Calu3 (cell line): ENCODE measurements at places on chromosomes 6 and 20. TPM values are rescaled to one million over a fixed set of nuclear protein-coding genes. Genes with fewer than 3 reads are reported as not detected.

DNA sequence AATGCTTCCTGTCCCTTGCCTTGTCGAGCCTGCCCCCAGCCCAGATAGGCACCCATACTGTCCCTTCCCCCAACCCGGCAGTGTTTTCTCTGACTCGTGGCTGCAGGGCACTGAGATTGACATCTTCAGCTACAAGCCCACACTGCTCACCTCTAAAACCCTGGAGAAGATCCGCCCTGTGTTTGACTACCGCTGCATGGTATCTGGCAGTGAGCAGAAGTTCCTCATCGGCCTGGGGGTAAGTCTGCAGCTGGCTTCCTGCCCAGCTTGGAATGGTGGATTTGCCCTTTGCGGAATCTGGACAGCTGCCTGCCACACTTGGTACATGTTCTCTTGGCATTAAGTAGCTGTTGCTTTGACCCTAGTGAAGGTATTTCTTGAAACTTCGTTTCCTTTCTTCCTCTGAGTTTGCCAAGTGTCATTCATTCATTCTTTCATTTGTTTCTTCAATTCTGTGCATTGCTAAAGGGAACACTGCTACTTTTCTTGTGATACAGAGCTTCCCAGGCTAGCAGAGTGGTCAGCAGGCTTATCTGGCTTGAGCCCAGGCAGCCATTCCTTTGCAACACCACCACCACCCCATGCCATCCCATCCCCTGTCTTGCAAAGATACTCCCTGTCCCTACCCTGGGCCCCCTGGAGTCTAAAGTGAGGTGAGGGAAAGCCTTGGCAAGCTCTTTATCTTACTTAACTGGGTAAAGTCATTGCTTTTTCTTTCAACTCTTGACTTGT, 26.2 kb downstream of the CCDC167 start:
- no peak for DNase-seq

DNA sequence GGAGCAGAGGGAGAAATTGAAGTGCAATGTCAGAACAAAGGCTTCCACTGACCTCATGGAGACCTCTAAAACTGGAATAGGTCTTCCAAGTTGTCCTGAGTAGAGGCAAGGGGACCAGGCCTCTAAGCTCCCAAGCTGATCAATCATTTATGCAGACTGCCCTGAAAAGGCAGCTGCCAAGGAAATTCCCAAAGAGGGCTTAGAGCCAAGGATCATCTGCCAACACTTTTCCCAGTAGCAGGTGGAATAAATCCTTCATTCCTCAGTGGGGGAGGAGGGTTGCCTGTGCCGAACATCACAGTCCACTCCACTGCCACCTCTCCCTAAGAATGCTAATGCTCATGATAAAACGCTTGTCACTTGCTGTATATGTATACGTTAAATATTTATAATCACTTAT, 29.3 kb upstream of the RALY start:
- DNase-seq: no peak

DNA sequence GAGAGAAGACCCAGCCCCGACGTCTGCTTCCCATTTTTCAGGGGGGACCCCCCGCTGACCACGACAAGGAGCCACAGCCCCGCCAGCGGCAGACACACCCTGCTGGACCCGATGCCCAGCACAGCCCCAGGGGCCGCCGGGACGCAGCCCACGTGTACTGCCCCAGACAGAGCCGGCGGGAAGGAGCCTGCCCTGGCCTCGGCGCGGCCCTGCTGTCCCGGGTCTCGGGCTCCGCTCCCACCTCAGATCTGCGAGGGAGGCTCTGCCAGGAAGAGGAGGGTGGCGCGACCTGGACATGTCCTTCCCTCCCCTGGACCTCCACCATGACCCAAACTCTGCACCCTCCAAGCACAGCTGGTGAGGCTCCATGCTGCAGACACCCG, 54.7 kb downstream of the KCNQ2 start:
- no peak for DNase-seq

DNA sequence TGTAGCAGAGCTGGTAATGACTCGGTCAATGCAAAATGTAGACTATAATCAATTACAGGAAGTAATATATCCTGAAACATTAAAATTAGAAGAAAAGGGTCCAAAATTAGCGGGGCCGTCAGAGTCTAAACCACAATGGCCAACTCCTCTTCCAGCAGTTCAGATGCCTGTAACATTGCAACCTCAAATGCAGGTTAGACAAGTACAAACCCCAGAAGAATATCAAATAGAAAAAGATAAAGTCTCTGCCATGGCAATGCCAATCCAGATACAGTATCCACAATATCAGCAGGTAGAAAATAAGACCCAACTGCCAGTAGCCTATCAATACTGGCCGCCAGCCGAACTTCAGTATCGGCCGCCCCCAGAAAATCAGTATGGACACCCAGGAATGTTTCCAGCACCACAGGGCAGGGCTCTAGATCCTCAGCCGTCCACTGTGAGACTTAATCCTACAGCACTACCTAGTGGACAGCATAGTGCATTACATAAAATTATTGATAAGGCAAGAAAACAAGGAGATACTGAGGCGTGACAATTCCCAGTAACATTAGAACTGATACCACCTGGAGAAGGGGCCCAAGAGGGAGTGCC, 158.4 kb downstream of the GPX5 start:
- DNase-seq: peak; percentile 48

- DNase-seq: no peak
Measured at GRCh38 chr20:18973529-18974173, 160.1 kb downstream of the SCP2D1 start.

DNA sequence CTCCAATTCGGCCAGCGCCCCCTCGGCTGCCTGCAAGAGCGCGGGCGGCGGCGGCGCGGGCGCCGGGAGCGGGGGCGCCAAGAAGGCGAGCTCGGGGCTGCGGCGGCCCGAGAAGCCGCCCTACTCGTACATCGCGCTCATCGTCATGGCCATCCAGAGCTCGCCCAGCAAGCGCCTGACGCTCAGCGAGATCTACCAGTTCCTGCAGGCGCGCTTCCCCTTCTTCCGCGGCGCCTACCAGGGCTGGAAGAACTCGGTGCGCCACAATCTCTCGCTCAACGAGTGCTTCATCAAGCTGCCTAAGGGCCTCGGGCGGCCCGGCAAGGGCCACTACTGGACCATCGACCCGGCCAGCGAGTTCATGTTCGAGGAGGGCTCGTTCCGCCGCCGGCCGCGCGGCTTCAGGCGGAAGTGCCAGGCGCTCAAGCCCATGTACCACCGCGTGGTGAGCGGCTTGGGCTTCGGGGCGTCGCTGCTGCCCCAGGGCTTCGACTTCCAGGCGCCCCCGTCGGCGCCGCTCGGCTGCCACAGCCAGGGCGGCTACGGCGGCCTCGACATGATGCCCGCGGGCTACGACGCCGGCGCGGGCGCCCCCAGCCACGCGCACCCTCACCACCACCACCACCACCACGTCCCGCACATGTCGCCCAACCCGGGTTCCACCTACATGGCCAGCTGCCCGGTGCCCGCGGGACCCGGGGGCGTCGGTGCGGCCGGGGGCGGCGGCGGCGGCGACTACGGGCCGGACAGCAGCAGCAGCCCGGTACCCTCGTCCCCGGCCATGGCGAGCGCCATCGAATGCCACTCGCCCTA, 963 bp downstream of the FOXF2 start:
- no peak for DNase-seq

DNA sequence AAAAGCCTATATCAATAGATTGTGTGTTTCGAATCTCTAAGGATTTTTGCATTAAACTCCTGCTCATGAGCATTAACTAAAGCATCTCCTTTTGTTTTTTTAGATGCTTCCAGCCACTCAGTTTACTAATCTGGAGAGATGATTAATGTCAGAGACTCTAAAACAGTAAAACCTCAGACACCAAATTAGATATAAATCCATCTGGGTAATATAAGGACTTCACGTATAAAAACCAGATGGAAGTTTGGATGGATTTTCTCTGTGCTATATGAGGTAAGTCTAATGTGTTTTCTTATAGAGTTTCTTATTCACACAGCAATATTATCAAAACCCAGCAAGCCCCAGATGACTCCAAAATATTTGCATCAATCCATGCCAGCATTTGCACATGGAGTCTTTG, 137.2 kb downstream of the SYNE1 start:
- DNase-seq: no peak

GRCh38 chr20:43525021-43525420, 17.5 kb downstream of the L3MBTL1 start:
- DNase-seq: no peak

- DNase-seq: no peak
Measured at GRCh38 chr6:4649728-4650127, 126.5 kb upstream of the CDYL start.

- DNase-seq: peak; percentile 35
Measured at GRCh38 chr6:69936674-69937363, 70.5 kb downstream of the COL19A1 start.

DNA sequence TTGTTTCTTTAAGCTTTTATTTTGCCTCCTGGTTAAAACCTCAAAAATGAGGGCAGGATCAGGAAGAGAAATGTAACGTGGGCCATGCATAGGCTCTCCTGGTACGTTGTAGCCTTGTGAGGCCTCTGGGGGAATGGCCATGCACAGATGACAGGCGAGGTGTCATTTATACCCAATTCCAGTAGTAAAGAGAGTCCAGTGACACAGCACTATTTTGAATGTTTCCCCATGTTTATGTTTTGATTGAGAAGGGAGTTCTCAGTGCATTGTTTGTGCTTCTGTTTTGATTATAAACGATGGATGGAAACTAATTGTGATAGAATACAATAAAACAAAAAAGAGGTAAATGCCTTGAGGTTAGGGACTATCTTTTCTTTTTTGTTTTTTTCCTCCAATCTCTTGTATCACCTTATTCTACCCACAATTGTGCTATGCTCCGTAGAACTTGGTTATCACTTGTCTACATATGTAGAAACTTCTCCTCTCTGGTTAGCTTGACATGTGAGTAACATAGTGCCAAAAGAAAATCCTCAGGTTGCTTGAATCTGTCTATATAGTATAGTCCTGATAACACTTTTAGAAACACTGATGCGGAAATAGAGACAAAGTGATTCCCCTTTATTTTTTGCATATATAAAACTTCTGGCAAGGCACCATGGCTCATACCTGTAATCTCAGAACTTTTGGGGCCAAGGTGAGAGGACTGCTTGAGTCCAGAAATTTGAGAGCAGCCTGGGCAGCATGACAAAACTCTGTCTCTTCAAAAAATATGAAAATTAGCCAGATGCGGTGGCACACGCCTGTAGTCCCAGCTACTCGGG, 6.9 kb upstream of the SMIM28 start:
- DNase-seq: no peak

- no peak for DNase-seq
Measured at GRCh38 chr20:10402938-10403608, 30.9 kb downstream of the MKKS start.

DNA sequence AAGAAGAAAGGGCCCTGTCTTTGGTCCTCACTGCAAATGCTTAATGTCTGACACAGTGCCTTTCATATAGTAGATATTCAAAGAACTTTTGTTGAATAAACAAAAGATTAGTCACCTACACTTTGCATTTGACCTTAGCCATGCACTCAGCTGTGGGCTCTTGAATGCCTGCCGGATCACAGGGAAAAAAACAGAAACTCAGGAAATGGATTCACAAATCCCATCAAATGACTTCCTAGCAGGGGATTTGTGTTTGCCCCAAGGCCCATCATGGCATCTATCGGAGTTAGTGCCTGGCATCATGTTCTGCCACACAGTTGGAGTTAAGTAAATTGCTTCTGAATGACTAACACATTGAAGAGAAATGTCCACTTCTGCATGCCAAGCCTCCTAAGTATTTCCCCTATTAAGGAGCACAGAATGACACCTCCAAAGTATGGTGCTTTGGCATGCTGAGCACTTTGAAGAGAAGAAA, 72.3 kb upstream of the DST start:
- DNase-seq: peak; percentile 43

DNA sequence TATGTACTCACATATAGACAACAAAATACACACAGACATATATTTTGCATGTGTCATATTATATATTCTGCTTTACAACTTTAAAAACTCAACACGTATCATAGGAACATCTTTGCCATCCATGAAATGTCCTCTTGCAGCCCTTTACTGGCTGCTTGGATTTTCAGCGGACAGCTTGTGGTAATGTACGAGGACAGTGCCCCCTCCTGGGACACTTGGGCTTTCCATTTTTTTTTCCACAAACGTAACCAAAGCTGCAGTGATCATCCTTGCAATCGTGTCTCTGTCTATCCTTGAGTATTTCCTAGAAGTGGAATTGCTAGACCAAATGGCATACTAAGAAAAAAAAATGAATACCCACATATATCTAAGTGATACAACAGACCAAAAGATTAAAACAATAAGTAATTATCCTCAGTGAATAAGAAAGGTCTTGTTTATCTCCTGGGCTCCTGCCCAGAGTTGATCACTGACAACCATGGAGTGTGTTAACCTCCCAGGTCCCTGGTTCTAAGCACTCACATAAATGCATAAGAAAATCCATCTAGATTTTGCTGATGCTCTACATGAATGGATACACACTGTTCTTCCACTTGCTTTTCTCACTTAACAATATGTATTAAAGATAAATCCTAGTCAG, 18.1 kb downstream of the BPI start:
- DNase-seq: peak; percentile 76

DNA sequence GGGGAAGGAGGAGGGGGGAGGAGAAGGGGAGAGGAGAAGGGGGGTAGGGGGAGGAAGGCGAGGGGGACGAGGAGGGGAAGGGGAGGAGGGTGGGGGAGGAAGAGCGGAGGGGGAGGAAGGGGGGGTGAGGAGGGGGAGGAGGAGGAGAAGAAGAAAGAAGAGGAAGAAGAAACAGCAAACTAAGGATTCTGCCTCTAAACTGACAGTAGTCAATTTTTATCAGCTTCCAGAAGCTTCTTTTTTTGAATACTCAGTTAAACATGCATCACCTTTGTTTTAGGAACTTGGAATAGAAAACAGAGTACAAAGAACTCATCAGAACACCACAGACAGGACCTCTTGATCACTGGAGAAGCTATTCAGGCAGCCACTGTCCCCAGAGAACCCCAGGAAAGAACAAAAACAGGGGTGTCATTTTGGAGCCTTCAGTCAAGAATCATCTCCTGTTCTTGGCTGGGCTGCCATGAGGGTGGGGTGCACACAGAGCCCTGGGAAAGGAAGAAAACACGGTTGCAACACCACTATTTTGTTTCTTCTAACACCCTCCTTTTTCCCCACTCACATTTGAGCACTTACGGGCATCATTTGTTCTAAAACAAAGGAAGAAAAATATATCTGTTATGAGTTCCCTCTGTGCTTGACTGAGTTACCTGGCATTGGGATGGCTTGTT, 67.4 kb downstream of the TMEM170B start:
- DNase-seq: no peak

GRCh38 chr6:143362192-143362558, 88.3 kb downstream of the ADAT2 start:
- no peak for DNase-seq

The ADAM33 gene
- not detected in 2 replicates for total RNA-seq

The EPB41L1 gene
- 121 and 184 TPM in 2 replicates for total RNA-seq

The PPIL6 gene
- total RNA-seq: 2.5 and 2.6 TPM in 2 replicates

The SLC12A5 gene
- total RNA-seq: 2.1 and 2.2 TPM in 2 replicates

The BMP7 gene
- not detected in 2 replicates for total RNA-seq

The HLA-G gene
- total RNA-seq: 0.45 and 1.5 TPM in 2 replicates

The F13A1 gene
- not detected in 2 replicates for total RNA-seq

The CST4 gene
- total RNA-seq: not detected in 2 replicates

The EYA4 gene
- 38.8 and 55.1 TPM in 2 replicates for total RNA-seq

The PLCG1 gene
- total RNA-seq: 91.1 and 127 TPM in 2 replicates

The ASIP gene
- total RNA-seq: not detected in 2 replicates
